EL (cell line): ENCODE measurements at places on chromosomes 7 and 10.

- DNase-seq = peak; percentile 79
Measured at GRCh38 chr10:113381981-113382509, 170.8 kb upstream of the HABP2 start.

GRCh38 chr7:64183126-64183742 is 23.8 kb upstream of the ZNF735 start:
- DNase-seq = no peak

GRCh38 chr7:85274454-85274853 is 87.6 kb upstream of the SEMA3D start:
- DNase-seq = no peak

DNA sequence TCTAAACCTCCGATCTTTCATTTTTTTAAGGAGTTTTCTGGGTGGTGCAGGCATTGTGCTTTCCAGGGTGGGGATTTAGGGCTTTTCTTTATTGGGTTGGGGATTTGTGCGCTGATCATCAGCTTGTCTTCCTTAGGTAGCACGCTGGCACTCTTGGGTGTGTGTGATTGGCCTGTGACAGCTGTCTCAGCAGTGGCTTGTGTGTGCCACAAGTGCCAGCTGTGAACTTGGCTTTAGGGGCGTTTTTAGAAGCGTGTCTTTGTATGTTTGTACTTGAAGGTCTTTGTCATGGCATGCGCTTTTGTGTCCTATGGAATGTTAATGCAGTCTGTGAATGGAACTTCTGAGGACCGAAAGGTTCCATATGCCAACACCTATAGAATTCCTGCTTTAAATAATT is 788 bp downstream of the AKAP9 start:
- peak; percentile 28 for DNase-seq

GRCh38 chr10:132141526-132142395 is 45.0 kb upstream of the DPYSL4 start:
- DNase-seq = no peak

DNA sequence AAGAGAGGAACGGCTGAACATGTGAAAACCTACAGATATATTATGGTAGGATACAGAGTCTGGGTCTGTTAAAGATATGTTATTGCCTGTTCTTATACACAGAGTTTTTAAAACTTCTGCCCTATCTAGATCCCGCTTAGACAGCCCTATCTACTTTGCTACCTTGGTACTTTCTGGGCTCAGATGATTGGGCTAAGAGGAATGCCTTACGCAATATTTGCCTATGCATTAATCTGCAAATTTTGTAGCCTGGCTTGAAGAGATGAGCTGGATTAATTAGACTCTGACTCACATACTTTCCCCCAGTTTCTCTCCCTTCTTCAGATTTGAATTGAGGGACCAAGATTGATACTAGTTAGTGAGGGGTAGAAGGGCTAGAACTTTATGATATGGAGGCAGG is 33.6 kb upstream of the A1CF start:
- peak; percentile 17 for DNase-seq

- no peak for DNase-seq
Measured at GRCh38 chr7:13278020-13278419, 590.6 kb downstream of the ARL4A start.

- peak; percentile 59 for DNase-seq
Measured at GRCh38 chr10:103265717-103266329, 11.1 kb upstream of the INA start.

- DNase-seq = peak; percentile 3
Measured at GRCh38 chr7:26616235-26616634, 248.2 kb downstream of the SKAP2 start.

GRCh38 chr7:118280319-118281012 is 56.0 kb downstream of the ANKRD7 start:
- DNase-seq = no peak

GRCh38 chr10:68876246-68877138 is 24.6 kb upstream of the DDX50 start:
- DNase-seq = no peak

GRCh38 chr10:102507521-102507920 is 3.7 kb downstream of the SUFU start:
- no peak for DNase-seq
